ENCODE measurements at places on chromosomes 6 and 20.

DNA sequence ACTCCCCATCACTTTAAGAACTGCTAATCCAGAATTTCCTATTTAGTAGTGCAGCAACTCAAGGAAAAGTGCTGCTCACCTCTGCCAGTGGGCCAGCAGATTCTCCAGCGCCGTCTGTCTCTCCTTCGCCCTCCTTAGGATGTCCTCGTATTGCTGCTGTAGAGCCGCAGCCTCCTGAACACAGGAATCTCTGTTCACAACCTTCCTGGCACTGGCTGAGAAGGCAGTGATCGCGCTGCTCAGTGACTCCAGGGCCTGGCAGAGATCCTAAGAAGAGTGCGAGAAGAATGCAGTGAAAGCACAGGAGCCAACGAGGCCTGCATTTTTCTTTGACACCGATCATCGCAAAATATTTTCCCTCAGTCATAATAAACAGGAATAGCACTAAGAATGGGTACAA lies 209.0 kb downstream of the SYNE1 start:
- no peak for DNase-seq

GRCh38 chr6:116159782-116160524 lies 34.0 kb upstream of the COL10A1 start:
- no peak for DNase-seq

GRCh38 chr6:154993710-154994109 lies 1.4 kb upstream of the TIAM2 start:
- DNase-seq: no peak

GRCh38 chr6:7765575-7766325 lies 39.9 kb downstream of the BMP6 start:
- DNase-seq: no peak

- DNase-seq: no peak
These were observed 24.3 kb downstream of the PPP1R3G start for GRCh38 chr6:5109436-5109835.

- DNase-seq: no peak
These were observed 261.5 kb downstream of the KIF16B start for GRCh38 chr20:16311756-16312155.

- no peak for DNase-seq
These were observed 91.5 kb downstream of the RIMS1 start for GRCh38 chr6:71977884-71978283.
